Natural killer cell (primary cell): ENCODE measurements at places on chromosomes 3 and 15.

DNA sequence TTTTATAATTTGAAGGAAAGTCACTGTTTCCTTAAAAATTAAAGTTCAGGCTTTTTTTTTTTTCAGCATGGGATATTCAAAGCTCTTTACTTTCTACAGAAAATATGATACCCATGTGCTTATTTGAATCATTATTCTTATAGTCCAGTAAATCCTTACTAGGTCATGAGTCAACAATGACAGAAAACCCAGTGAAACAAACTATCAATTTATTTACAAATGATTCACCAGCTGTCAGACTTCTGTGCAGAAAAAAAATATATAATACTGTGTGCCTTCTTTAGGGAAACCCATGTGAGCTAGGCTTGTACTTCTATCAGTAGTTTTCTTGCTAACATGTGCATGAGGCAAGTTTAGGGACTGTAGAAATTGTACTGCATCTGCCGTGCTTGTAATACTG, 1.2 kb downstream of the ACP3 start:
- no peaks in the 10 kb centered on the region for H3K27me3 ChIP-seq
- no peaks in the 10 kb centered on the region for H3K36me3 ChIP-seq
- no peaks in the 10 kb centered on the region for H3K4me1 ChIP-seq
- no peak for DNase-seq
- no peak overlapping the region for H3K4me3 ChIP-seq

- H3K27ac ChIP-seq: no peak within 1 kb of the TSS
- DNase-seq: no peak
These were observed at the start of gene FAM240A for GRCh38 chr3:46612324-46612723. TSS of gene FAM240A (plus strand) at chr3:46612525. CDS start at chr3:46612684, 159 bp downstream.

DNA sequence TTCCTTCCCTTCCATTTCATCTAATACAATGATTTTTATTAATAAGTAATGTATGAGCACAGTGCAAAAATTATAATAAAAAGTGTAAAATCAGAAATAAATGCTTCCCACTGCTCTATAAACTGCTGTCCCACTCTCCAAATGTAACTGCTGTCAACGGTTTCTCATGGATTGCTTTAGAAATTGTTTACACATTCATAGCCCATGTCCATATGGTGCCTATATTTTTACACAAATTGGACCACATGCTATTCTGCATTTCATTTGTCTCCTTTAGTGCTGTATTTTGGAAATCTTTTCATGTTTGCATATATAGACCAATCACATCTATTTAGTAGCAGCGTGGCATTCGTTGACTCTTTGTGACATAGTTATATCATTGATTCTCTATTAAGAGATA, 164.7 kb upstream of the SLCO3A1 start:
- H3K36me3 ChIP-seq: no peaks in the 10 kb centered on the region
- no peak overlapping the region for H3K4me3 ChIP-seq
- DNase-seq: no peak
- no peaks in the 10 kb centered on the region for H3K4me1 ChIP-seq

DNA sequence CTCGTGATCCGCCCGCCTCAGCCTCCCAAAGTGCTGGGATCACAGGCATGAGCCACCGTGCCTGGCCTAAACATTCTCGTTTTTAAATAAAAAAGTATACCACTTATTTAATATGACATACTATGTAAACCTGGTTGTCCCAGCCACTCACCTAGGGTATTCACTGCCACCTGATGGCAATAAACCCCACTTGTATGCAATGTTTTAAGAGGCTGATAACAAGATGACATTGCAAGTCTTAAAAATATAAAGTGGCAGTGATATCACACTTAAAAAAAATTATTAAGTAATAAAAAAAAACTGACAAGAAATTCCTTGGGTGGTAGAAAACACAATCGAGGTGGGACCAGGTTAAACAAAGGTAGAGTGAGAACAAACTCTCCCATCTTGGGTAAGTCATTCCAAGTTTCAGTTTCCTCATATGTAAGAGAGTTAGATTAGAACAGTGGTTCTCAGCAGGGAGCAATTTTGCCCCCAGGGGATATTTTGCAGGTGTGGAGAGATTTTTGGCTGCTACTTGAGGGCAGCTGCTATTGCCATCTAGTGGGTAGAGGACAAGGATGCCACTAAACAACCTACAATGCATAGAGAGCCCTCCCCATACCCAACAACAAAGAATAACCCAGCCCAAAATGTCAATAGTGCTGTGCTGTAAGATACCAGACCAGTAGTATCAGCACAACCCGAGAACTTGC, 14.5 kb downstream of the ARF4 start:
- no peak overlapping the region for H3K27ac ChIP-seq
- H3K4me3 ChIP-seq: no peak overlapping the region
- H3K27me3 ChIP-seq: no peaks in the 10 kb centered on the region
- H3K36me3 ChIP-seq: peaks cover 23% of the 10 kb centered on the region

GRCh38 chr3:101095693-101096430, 102.6 kb upstream of the ABI3BP start:
- H3K4me3 ChIP-seq: no peak overlapping the region
- DNase-seq: no peak
- no peaks in the 10 kb centered on the region for H3K27me3 ChIP-seq
- H3K36me3 ChIP-seq: no peaks in the 10 kb centered on the region
- no peaks in the 10 kb centered on the region for H3K4me1 ChIP-seq

- H3K4me3 ChIP-seq: no peak overlapping the region
- no peaks in the 10 kb centered on the region for H3K4me1 ChIP-seq
- H3K27me3 ChIP-seq: no peaks in the 10 kb centered on the region
- H3K27ac ChIP-seq: no peak overlapping the region
- H3K36me3 ChIP-seq: no peaks in the 10 kb centered on the region
These were observed 50.6 kb upstream of the FAM174B start for GRCh38 chr15:92706201-92706600.

DNA sequence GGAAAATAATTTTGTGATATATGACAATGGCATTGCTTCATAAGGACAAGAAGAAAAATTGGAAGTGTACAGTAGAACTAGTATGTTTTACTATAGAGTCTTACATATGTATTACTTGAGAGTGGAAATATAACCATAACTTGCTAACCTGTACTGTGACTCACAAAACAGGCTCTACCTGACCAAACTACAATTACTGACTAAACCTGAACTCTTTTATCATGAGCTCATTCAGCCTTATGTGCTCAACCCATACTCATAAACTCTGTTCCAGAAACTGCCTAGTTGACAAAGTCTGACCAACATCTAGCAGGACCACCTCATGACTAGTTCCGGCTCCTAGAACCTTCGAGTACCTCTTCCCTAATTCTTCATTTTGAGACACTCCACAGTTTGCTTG, 6.3 kb downstream of the CDIN1 start:
- no peak for DNase-seq
- no peaks in the 10 kb centered on the region for H3K4me1 ChIP-seq
- no peak overlapping the region for H3K4me3 ChIP-seq
- H3K36me3 ChIP-seq: no peaks in the 10 kb centered on the region
- H3K27me3 ChIP-seq: no peaks in the 10 kb centered on the region
- no peak overlapping the region for H3K27ac ChIP-seq

DNA sequence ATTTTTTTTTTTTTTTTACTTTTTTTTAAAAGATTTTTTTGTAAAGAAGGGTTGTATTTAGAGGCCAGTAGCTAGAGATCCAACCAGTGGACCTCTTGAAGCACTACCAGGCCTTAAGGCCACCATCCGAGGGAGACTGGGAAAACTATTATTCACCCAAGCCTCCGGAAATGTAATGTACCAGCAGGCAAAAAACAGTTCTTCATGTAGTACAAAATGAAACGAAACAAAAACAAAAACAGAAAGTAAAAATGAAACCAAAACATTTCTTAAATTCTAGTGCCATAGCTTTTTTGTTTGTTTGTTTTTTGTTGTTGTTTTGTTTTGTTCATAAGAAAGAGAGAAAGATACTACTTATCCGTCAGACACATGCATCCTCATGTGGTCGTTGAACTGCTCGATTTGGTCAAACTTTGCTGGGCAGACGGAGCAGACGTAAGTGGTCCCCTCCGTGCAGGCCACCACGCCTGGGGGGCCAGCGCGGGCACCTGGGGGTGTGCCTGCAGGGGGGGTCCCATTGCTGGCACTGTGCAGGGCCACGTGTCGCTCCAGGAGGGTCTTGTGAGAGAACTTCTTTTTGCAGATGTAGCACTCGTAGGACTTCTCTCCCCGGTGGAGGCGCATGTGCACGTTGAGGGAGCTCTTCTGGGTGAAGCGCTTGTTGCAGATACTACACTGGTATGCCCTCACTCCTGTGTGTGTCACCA, 45.0 kb downstream of the TIGIT start:
- H3K27me3 ChIP-seq: no peaks in the 10 kb centered on the region
- no peaks in the 10 kb centered on the region for H3K36me3 ChIP-seq
- H3K4me3 ChIP-seq: no peak overlapping the region
- H3K4me1 ChIP-seq: peaks cover 14% of the 10 kb centered on the region
- DNase-seq: no peak
